ENCODE measurements at places on chromosomes 13 and 19.

DNA sequence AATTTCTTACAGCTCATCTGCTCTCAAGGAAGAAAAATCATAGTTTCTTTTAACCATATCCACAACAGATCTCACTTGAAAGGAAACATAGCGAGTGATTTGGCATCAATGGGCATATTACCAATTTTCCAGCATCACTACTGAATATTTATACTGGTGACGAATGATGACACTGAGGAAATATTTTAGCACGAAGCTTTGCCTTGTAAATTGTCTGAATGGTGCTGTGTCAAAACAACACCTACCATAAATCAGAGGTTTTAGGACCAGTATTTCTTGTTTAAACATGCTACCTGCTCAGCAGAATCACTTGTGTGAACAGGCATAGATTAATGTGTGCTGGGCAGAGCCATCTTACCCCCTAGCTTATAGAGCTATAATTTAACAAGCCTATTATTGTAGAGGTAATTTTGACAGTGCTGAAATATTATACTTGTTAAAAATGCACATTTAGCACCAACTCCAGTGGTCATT lies 146.8 kb downstream of the ABCC4 start:
- no peak for DNase-seq

GRCh38 chr13:50284540-50284939 lies 269.3 kb downstream of the KCNRG start:
- DNase-seq: no peak

- DNase-seq: no peak
Measured at GRCh38 chr19:48705431-48705830, 9.7 kb downstream of the FUT2 start.

- no peak for DNase-seq
Measured at GRCh38 chr13:20161275-20161950, 561 bp upstream of the GJA3 start.

DNA sequence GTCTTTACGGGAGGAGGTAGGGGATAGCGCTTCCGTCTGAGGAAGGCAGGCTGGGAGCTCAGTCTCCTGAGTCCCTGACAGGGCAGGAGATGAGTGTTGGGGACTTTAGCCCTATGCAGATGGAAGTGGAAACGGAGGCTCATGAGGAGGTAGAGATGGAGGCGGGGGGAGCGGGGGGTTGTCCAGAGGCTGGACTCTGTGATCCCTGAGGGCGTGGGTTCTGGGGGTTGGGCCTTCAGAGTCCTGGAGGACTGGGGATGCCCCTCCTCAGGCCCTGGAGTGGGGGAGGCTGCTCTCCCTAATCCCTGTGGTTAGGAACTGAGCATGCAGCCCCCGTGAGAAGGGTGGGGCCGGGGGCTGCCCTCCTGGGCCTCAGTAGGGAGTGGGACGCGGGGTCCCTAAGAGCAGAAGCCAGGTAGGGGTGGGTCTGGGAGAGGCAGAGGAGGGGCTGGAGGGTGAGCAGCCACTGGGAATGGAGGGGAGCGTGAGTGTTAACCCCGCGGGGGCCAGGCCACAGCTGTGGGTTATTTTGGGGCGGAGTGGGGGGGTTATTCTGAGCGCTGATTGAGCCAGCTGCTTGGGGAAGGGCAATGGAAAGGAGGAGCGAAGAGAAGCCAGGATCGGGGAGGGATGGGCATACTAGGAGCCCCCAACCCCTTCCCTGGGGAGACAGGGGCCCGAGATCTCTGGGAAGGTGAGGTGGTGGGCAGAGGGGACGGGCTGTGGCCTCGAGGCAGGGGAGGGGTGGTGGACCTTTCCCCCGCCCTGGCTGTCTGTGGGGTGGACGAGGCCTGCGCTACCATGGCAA lies 2.8 kb downstream of the GRIN2D start:
- no peak for DNase-seq

- DNase-seq: no peak
Measured at GRCh38 chr19:35987571-35987896, 7.5 kb upstream of the SDHAF1 start.

- no peak for DNase-seq
Measured at GRCh38 chr19:17765069-17765618, 13.9 kb downstream of the FCHO1 start.

DNA sequence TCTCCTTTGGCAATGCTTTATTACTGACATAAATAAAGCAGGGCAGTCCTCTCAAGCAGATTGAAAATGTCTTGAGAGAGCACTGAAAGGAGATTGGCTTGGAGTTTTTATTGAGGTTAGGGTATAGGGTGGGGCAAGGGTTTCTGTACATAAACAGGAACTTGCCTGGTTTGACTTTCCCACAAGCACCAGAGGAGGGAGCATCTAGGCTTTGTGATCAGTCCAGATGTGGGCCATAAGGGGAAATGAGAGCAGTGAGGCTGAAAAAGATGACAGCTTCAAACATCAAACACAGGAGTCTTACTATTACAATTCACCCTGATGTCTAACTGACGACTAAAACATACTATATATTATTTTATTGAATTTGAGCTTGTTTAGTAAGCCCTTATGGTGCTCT lies 260.9 kb downstream of the MTUS2 start:
- DNase-seq: no peak

DNA sequence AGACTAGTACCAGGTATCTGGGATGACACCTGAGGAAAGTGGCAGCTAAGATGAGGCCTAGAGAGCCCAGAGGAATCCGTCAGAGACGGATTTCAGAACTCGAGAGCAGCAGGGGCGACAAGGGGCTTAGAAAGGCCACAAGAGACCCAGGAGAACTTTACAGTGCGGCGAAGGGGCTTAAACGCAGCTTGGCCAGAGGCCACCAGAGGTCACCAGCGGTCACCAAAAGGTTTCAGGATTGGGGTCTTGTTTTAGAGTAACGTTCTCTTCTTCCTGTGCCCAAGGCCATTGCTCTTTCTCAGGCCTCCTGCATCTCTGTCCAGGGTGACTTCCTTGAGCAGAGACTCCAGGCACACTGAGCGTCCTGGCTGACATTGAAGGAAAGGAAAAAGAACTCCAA lies 2.2 kb downstream of the ZSCAN22 start:
- no peak for DNase-seq

DNA sequence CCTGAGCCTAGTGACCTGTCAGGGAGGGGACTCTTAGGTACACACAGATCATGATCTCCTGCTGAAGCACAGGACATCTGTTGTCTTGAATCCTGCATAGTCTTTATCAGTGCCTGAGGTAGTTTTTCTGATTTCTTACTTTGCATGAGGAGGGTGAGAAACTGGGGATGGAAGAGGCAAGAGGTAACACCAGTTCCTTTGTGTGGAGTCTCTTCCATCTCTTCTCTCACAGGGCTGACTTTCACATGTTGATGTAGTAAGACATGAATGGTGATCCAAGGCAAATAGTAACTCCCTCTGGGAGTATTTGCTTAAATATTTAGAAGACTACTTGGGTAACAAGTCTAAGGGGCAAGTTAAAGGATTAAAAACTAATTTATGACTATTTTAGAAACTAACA lies 9.5 kb downstream of the NBEA start:
- no peak for DNase-seq

DNA sequence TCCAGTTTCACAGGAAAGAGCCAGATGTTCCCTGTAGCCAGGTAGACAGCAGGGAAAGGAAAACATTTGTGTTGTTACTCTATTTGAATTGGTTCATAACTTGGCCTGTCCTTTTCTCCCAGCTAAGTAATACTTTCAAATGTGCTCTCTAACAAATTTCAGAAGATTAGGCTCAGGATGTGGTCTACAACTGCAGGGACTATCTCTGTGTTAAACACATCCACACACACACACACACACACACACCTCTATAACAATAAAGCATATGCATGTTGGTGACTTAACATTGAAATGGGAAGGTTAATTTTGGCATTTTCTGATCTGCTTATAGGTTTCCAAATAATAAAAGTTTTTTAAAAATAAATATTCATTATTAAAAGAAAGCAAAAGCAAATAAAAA lies 316.0 kb upstream of the ARGLU1 start:
- DNase-seq: no peak

GRCh38 chr13:98761126-98761985 lies 8.9 kb upstream of the SLC15A1 start:
- DNase-seq: no peak

- DNase-seq: no peak
Measured at GRCh38 chr19:42378225-42379215, 11.6 kb downstream of the CNFN start.

DNA sequence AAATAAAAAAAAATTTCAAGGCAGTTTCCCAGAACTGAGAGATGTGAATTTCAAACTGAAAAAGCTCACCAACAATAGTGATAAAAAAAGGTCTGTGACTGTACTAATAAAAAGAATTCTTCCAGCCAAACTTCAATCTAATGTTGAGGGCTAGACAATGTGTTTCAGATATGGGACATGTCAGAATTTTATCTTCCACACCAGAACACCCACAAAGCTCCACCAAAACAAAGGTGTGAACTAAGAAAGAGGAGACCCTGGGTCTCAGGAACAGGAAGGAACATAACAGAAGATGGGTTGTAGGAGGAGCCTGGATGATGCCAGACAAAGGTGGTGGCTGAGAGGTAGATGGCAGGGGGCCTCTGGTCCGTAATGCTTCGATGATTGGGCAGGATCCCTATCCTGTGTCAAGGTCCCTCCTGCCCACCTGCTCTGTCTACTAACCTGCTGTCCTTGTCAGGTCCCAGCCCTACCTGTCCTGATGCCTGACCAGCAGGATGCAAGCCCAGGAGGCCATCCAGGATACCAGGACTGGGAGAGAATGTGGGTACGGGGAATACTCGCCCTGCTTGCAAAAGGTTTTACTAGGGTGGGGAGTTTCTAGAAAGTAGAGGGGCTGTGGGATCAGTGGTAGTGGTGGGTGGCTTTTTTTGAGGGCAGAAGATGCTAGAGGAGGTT lies 4.5 kb downstream of the MZF1 start:
- DNase-seq: no peak

DNA sequence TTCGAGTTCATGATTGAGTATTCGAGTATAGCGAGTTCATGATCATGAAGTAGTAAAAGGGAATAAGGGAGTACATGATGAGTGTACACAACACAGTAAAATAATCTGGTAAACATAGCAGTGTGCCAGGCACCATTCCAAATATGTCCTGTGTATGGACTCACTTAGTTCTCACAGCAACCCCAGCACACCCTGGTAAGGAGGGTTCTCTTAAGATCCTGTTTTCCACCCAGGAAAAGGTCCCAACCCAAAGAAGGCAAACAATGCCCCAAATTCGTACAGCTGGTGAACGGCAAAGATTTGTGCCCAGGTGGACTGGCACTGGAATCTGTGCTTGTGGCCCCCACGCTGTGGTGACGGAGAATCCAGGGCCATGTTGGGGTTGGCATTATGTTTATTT lies 21.4 kb downstream of the HPN start:
- DNase-seq: no peak

GRCh38 chr13:65971541-65971940 lies 1258.6 kb downstream of the PCDH9 start:
- no peak for DNase-seq

DNA sequence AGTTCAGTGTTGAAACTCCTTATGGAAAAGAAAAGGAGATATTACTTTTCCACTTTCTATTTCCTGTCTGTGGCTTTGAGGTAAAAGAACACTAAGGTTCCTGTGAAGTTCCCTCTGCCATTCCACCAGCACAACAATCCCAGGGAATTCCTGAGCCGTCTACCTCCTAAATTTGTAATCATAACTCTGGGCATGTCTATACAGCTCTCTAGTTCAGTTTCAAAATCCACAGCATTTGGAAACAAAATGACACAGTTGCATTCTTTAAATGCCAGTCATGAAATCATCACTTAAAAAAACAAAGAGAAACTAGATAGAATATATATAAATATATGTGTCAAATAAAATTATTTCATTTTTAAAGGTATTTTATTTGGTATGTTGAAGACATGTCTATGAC lies 9.0 kb upstream of the THSD1 start:
- DNase-seq: no peak

DNA sequence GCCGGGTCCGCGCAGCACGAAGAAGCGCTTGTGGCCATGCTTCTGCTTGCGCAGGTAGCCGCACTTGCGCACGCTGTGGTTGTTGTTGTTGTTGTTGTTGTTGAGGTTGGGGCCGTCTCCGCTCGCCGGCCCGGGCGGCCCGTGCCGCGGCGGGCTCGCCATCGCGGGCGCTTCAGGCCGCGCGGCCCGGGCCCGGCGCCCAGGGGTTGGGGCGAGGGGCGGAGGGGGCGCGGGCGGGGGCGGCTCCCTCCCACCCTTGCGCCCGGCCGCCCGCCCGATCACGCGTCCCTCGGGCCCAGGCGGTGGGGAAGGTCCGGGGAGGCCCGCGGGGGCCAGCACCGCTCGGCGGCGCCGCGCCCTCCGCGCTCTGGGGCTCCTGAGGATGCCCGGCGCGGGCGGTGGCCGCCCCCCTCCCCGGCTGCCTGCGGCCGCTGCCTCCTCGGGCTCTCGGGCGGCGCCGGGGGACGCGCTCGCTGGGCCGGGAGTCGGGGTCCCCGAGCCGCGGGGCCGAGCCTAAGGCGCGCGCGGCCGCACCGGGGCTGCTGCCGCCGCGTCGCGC lies 412 bp downstream of the IRS2 start:
- DNase-seq: no peak

- peak; percentile 13 for DNase-seq
Measured at GRCh38 chr19:47230054-47230920, 712 bp downstream of the BBC3 start.

DNA sequence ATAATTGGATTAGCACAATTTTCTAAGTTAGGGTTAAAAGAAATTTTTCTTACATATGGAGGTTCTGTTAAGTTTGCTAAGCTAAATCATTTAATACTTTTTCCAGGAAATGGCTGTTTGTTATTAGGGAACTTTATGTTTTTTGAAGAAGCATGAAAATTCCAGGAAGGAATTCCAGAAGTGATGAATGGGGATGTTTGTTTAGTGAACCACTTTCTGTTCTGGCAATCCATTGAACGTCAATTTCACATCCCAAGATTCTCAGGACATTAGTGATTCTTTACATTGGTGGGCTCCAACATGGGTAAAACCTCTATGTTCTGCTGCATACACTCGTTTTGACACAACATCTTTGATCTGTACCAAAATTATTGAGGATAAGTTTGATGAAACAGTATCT lies 534.4 kb downstream of the IRS2 start:
- no peak for DNase-seq

- no peak for DNase-seq
Measured at GRCh38 chr13:94057618-94058186, 421.8 kb downstream of the DCT start.

- DNase-seq: no peak
Measured at GRCh38 chr19:21749090-21749489, 18.3 kb downstream of the ZNF100 start.

GRCh38 chr19:45151320-45151719 lies 9.5 kb downstream of the NKPD1 start:
- DNase-seq: no peak

- DNase-seq: no peak
Measured at GRCh38 chr19:49533551-49534488, 6.0 kb downstream of the RCN3 start.

DNA sequence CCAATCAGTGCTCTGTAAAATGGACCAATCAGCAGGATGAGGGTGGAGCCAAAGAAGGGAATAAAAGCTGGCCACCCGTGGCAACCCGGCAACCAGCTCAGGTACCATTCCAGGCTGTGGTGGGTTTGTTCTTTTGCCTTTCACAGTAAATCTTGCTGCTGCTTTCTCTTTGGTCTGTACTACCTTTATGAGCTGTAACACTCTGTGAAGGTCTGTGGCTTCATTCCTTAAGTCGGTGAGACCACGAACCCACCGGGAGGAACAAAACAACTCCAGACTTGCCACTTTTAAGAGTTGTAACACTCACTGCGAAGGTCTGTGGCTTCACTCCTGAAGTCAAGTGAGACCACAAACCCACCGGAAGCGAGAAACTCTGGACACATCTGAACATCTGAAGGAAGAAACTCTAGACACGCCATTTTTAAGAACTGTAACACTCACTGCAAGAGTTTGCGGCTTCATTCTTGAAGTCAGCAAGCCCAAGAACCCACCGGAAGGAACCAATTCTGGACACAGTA lies 16.5 kb upstream of the SPACA6 start:
- no peak for DNase-seq

GRCh38 chr13:41848435-41849255 lies 112.3 kb downstream of the VWA8 start:
- no peak for DNase-seq
